ENCODE measurements at places on chromosomes 2 and 18. TPM values are rescaled to one million over a fixed set of nuclear protein-coding genes. Genes with fewer than 3 reads are reported as not detected.

- no peak for DNase-seq
Observed at GRCh38 chr2:220528180-220528675, 900.8 kb downstream of the SLC4A3 start.

- peak; percentile 68 for DNase-seq
Observed at GRCh38 chr2:47558116-47558767, 155.3 kb downstream of the MSH2 start.

- DNase-seq, result no peak
Observed at GRCh38 chr2:168293766-168294165, 46.4 kb upstream of the STK39 start.

GRCh38 chr2:51329512-51329911, 297.6 kb upstream of the NRXN1 start:
- DNase-seq, result no peak

- DNase-seq, result peak; percentile 2
Observed at GRCh38 chr2:114727012-114727411, 284.6 kb downstream of the DPP10 start.

DNA sequence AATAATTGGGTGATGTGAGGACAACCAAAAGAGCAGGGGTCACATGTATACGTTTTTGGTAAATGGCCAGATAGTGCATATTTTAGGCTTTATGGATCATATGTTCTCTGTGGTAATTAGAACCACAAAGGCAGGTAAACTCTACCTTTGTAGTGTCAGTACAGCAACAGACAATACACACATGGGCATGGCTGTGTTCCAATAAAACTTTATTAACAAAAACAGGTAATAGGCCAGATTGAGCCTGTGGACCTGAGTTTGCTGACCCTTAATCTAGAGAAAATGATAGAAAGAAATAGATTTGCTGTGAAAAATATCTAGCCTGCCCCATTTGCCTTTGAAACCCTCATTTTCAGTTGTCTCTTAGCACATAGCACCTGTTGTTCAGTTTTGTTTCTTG, 177.2 kb upstream of the CXCR4 start:
- DNase-seq, result no peak

GRCh38 chr2:120219766-120220165, 3.4 kb downstream of the TMEM185B start:
- no peak for DNase-seq

- DNase-seq, result no peak
Observed at GRCh38 chr2:153939124-153939796, 67.5 kb downstream of the GALNT13 start.

The SLC8A1 gene
- 30.6 TPM for total RNA-seq

The OBSL1 gene
- 105 TPM for total RNA-seq

The EVX2 gene
- total RNA-seq, result not detected

The NT5C1B gene
- not detected for total RNA-seq

The TRAPPC12 gene
- total RNA-seq, result 75.5 TPM

The ERFE gene
- total RNA-seq, result 14.1 TPM

The CENPO gene
- total RNA-seq, result 12.9 TPM
